ENCODE measurements at places on chromosomes 4 and X.

- no peak for DNase-seq
Measured at GRCh38 chr4:165662341-165662740, 210.7 kb upstream of the TLL1 start.

DNA sequence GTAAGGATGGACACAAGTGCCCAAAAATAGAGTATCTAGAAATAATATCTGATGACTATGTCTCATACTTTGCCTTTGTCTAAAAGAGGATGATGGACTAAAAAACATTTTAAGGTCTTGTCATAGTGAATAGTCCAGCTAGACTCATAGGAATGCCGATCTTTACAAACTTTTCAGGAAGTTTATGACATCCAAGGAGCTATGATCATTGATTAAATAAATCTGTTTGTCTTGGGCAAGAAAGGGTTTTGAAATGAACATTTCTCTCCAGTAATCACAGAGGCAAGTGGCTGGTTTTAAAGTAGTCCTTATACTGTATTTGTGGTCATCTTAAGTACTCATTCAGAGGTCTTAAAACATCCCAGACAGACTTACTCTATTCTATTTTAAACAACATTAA lies 109.8 kb downstream of the MAPK10 start:
- DNase-seq, result no peak

GRCh38 chr4:27020203-27020602 lies 159.6 kb downstream of the STIM2 start:
- no peak for DNase-seq

- no peak for DNase-seq
Measured at GRCh38 chr4:182143086-182143821, 99.9 kb upstream of the TENM3 start.

- DNase-seq, result no peak
Measured at GRCh38 chr4:16092682-16093319, 9.0 kb upstream of the PROM1 start.

- DNase-seq, result no peak
Measured at GRCh38 chrX:152733261-152733975, at the start of the genes CSAG1 and MAGEA12. CSAG1 (minus strand) TSS chrX:152733721; CDS start chrX:152732460, 1,261 bp downstream. MAGEA12 (plus strand) TSS chrX:152733757; CDS start chrX:152736162, 2,405 bp downstream.

DNA sequence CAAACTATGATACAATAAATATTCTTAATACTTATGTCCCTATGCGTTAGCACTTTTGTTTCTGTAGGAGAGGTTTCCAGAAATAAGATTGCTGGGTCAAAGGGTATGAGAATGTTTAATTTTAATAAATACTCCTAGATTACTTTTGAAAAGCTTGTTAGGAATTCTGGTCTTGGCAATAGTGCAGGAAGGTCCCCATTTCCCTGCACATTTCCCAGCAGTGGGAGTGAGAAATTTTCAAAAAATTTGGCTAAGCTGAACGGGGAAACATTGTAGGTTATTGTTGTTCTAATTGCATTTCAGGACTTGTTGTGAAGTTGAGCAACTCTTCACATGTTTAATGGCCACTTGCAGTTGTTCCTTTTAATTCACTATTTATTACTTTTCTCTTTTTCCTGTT lies 27.1 kb downstream of the IGFBP7 start:
- DNase-seq, result no peak

GRCh38 chr4:2280531-2281300 lies 18.8 kb upstream of the MXD4 start:
- no peak for DNase-seq

DNA sequence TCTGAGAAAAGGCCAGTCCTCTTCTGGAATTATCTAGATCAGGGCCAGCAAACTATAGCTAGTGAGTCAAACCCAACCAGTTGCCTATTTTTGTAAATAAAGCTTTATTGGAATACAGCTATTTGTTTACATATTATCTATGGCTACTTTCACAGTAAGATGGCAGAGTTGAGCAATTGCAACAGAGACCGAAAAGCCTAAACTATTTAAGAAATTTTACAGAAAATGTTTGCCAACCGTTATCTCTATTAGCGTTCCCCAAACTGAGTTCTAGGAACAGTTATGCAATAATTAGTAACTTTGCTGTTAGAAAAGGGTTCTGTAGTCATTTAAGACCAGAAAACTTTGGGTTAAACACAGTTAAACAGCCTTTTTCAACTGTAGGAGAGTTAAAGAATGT lies 10.5 kb downstream of the TEX13B start:
- no peak for DNase-seq

DNA sequence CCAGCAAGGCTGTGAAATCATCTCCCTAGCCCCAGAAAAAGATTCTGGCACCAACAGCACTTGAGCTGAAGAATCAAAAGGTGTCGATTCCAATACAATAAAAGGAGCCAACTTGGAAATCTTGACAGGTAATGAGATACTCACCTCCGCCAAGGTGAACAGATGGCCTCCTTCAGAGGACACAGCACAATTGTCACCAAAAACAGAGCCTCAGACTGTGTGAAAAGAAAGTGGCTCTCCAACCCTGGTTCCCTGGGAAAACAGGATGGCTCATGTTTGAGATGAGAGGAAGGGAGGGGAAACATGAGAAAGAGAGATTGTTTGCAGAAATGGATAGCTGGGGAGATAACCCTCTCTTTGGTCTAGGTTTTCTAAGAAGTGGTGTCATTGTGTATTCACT lies 168.9 kb downstream of the HS3ST1 start:
- DNase-seq, result no peak

GRCh38 chr4:153929675-153930074 lies 140.8 kb upstream of the SFRP2 start:
- DNase-seq, result no peak

DNA sequence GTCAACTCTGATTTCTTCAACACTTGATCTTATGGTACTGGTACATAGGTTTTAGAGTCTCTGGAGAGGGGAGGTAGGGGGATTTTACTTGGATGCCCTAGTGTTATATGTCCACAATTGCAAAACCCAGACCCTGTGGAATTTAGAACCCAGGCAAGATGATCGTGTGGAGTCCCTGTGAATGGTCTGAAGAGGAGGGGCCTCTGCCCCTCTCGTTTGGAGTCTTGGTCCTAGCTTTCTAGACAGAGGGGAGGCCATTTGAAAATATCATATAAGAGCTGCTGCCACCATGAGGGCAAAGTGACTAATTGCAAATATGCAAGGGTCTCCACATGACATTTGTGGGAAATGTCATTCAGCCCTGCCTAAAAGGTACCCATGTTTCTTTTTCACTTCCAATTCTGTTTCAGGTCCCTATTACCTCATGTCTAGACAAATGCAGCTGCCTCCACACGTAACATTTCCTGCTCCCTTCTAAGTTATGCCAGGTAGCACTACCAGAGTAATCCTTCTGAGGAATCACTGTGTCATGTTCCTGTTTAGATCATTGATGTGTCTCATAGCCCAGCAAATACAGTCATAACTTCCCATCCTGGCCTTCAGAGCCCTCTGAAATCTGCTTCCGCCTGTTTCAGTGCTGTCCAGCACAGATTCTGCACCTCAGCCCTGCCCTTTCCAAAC lies 126.8 kb downstream of the KLHL8 start:
- DNase-seq, result peak; percentile 10

GRCh38 chr4:1310796-1311631 lies 21.3 kb downstream of the MAEA start:
- no peak for DNase-seq

- no peak for DNase-seq
Measured at GRCh38 chr4:88911246-88912212, 145.5 kb downstream of the FAM13A start.

GRCh38 chr4:169270810-169271691 lies at the start of gene SH3RF1:
SH3RF1 (minus strand) TSS chr4:169270956; CDS start chr4:169269212, 1,744 bp downstream.
- DNase-seq, result no peak

GRCh38 chr4:185318679-185319078 lies 77.0 kb downstream of the LRP2BP start:
- no peak for DNase-seq

GRCh38 chrX:43065978-43066377 lies 288.0 kb upstream of the PPP1R2C start:
- DNase-seq, result no peak

DNA sequence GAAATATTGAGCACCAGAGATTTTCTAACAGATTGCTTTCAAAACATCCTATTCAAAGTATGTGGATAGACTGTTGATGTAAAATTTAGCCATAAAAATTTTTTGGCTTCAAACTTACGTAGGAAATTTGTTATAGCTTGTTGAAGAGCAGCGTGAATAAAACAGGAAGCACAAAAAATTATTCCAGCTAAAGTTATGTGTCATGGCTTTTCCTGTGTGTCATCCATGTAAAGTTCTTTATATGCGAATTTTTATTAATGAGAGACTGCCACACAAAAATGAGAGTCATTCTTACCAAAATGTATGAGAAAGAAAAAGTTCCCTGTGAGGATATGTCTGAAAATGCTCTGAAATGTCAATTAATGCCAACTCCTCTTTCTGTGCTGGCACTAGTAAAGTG lies 19.5 kb downstream of the EPGN start:
- no peak for DNase-seq

DNA sequence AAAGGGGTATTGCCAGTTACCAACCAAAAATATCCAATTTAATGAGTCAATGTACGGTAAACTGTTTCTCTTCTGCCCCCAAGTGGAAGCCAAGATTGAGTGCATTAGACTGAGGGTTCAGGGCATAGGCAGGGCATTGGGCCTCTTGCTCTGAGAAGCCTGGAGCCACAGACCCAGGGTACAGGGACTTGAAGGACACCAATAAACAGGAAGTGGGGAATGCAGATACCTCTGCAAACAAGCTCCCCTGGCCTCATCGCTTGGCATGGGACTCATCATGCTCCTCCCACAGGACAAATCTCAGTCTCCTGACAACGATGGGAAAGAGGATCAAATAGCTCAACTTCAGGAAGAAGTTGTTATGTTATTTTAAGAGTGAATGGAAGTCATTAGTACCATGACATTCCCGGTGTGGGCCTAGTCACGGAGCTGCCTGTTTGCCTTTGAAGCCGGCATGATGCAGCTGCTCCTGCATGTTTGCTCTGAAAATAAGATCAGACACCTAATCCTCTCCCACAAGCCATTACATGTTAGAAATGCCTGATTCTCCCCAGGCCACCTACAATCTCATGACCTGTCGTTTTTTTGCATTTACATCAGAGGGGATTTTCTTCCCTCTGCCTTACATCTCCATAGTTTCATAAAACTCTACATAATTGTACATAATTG lies 224.2 kb downstream of the RCHY1 start:
- no peak for DNase-seq

- DNase-seq, result no peak
Measured at GRCh38 chrX:105463473-105463872, 243.0 kb upstream of the TEX13A start.

DNA sequence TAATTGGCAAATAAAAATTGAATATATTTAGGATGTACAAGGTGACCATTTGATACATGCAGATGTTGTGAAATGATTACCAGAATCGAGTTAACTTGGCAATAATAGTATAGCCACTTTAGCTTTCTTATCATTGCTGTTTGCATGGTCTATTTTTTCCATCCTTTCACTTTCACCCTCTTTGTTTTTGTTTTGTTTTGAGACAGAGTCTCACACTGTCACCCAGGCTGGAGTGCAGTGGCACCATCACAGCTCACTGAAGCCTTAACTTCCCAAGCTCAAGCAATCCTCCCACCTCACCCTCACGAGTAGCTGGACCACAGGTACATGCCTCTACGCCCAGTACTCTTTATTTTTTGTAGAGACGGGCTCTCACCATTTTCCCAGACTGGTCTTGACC lies 218.6 kb upstream of the ADGRL3 start:
- no peak for DNase-seq

All from activated CD4-positive, CD25-positive, alpha-beta regulatory T cell treated with anti-CD3 and anti-CD28 coated beads, Interleukin-2, amount 50 U/mL, for 16 hours (primary cell).